ENCODE measurements at places on chromosomes 11 and 22.

GRCh38 chr22:35690001-35690400, 27.7 kb upstream of the APOL5 start:
- DNase-seq: no peak

- DNase-seq: no peak
These were observed 59.1 kb upstream of the FGF3 start for GRCh38 chr11:69878144-69878883.

- DNase-seq: no peak
These were observed 85.3 kb upstream of the HORMAD2 start for GRCh38 chr22:29994943-29995342.

- no peak for DNase-seq
These were observed 7.2 kb downstream of the TRPT1 start for GRCh38 chr11:64218628-64219353.

Measured in NCI-H2227 treated with DMSO at 0.1 percent for 48 hours (cell line).